Femur (tissue), 1 donor: ENCODE measurements at places on chromosomes 7 and 10.

DNA sequence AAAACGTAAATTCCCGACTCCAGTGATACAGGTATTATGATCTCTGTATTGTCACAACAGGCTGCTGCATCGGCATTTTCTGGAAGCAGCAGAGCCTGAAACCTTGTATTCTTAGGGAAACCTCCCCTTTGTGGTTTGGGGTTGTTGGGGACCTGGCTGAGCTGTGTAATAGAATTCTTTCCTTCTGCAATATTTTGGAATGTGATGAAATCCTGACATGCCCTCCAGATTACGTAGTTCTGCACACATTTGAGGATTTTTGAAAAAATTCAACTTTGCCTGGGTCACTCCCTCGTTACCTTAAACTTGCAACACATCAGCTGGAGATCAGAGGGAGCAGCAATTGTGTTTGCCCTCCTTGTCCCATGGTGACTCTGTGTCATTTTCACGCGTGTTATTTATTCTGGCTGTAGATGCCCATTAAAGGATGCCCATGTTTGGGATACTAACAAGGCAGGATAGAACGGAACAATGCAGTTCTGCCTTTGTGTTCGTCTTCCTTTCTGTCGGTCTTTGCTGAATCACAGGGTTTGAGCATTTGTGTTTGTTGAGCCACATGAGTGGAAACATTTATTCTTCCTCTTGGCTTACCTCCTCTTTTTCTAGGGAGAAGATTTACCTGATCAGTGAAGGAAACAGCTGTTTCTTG is 181.7 kb downstream of the TCF7L2 start:
- no peak for DNase-seq

DNA sequence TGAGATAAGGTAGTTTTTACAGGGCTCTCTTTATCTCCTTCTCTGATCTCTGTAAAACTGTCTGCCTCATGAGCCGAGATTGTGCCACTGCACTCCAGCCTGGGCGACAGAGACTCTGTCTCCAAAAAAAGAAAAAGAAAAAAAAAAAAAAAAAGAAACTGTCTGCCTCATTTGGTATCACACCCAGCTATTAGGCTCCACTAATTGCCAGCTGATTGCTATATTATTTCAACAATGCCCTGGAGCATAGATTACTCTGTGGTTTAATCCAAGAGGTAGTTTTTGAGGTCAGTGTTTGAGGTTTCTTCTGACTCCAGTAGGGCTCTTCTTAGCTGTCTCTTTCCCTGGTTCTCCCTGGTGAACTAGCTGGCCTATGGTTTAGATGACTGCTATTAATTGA is 268.1 kb upstream of the PLPP4 start:
- no peak for DNase-seq

DNA sequence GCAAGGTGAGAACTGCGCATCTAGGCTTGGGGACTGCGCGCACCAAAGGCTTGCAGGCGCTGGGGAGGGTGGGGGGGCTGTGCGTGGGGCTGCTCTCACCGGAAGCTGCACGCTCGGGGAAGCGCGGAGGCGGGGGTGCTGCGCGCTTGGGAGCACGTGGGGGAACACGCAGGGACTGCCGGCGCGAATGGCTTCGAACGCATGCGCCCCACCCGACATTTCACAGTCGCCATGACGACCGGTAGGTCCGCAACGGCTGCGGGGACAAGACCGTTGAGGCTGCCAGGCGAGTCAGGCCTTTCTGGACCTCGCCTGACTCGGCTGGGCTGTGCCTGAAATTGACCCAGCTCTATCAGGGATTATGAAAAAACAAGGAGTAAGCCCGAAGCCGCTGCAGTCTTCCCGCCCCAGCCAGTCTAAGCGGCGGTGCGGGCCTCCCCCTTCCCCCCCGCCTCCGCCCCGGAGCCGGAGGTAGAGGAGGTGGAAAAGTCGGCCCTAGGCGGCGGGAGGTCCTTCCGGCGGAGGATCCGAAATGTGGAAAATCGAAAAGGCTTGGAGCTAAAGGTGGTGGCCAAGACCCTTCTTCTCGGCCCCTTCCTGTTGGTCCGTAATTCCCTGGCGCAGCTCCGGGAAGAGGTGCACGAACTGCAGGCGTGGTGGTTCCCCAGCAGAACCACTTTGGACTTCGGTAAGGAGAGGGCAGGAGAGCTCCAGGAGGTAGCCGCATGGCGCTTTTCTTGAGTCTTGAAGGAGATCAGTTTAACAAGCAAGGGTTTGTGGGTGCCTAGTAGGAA is 34.9 kb upstream of the STEAP1 start:
- peak; percentile 62 for DNase-seq

- DNase-seq = no peak
Measured at GRCh38 chr7:27631391-27631790, 31.3 kb downstream of the HIBADH start.

GRCh38 chr7:28509251-28510025 is 97.1 kb downstream of the CREB5 start:
- DNase-seq = no peak

GRCh38 chr10:125482637-125483036 is 200.3 kb downstream of the TEX36 start:
- DNase-seq = no peak

DNA sequence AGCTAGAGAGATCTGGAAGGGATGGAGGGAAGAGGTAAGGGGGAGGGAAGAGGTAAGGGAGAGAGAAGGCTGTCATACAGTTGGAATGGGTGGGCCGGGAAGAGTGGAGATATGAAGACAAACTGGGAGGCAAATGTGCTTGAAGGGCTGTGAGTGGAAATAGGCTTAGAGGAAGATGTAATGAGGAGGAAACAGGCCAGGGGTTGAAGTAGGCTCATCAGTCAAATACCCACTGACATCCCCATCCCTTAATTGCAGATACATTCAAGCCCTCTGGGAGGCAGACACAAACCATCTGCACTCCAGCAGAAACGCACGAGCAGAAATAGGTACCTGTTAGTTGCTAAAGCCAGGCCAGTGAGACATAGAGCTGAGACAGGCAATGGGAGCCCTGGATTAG is 2.1 kb downstream of the SYNPO2L start:
- DNase-seq = no peak

DNA sequence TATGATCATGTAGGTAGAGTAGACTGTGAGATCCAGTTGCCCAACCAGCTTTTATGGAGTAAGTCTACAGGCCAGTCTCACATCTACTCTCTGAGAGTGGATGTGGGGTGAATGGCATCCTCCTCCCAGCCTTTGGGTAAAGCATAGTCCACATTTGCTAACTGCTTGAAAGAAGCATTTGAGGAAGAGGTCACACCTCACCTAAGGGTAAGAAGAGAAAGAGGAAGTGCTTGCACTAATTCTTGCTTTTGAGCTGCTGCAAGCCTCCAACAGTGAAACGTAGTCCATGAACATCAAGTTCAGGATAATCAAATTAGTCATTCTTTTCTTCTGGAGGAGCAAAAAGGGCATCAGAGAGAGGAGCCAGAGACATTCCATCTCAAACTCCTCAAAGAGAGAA is 93.9 kb upstream of the AGR3 start:
- DNase-seq = no peak

GRCh38 chr10:69201045-69201444 is 19.1 kb upstream of the HKDC1 start:
- no peak for DNase-seq

GRCh38 chr10:86506062-86506461 is 15.5 kb downstream of the WAPL start:
- no peak for DNase-seq

DNA sequence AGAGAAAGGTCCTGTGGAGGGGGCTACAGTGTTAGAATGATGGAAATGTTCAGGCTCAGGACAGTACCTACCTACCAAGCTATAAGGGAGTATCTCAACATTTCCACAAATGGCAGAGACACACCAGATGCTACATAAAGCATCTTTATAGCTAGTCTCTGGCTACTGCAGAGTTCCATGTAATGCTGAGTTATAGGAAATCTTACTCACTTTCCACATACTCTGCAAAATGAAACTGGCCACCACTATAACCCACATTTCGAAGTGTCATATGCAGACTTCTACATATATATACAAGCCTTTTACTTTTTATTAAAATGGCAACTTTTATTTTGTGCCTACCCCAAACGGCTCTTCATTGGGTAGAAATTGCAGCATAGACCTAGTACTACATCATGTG is 85.5 kb downstream of the FAS start:
- no peak for DNase-seq

DNA sequence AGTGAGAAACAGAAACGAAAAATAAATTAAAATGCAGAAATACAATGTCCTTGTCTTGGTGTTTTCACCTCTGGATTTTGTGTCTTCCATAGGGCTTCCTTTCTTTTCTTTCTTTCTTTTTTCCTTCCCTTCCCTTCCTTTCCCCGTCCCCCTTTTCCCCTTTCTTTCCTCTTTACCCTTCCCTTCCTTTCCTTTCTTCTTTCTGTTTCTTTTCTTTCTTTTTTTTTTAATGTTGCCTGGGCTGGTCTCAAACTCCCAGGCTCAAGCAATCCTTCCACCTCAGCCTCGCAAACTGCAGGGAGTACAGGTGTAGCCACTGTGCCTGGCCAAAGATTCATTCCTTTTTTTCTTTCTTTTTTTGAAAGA is 8.8 kb downstream of the ZNF853 start:
- DNase-seq = no peak

- no peak for DNase-seq
Measured at GRCh38 chr10:20093600-20093999, 277.4 kb downstream of the PLXDC2 start.

DNA sequence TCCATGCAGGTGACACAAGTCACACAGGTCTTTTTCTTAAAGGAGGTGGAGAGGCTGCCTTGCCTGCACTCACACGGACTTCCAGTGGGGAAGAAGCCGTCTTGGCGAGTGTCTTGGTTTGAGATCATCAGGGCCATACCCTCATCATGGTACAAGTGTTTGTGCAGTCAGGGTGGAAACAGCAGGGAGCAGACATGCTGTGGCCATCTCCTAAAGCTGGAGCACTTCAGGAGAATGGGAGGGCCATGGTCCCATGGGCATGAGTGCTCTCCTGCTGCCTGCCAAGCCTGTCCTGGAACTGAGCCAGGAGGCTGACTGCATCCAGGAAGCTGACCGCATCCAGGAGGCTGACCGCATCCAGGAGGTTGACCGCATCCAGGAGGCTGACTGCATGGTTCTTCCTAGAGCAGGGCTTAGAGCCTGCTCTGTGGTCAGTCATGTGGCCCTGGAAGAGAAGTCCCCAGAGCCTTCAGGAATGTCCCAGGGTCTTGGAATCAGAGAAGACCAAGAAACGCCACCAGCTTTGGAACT is 98.4 kb downstream of the ADARB2 start:
- DNase-seq = no peak

GRCh38 chr7:81439591-81439990 is 330.3 kb downstream of the HGF start:
- DNase-seq = no peak

GRCh38 chr10:42977032-42977416 is 99.8 kb upstream of the RET start:
- DNase-seq = peak; percentile 5

GRCh38 chr10:129322933-129323820 is 143.9 kb upstream of the MGMT start:
- DNase-seq = no peak

- peak; percentile 87 for DNase-seq
Measured at GRCh38 chr10:110006358-110007160, 1.2 kb upstream of the ADD3 start.

- no peak for DNase-seq
Measured at GRCh38 chr10:86958901-86959736, 720 bp downstream of the SNCG start.

GRCh38 chr10:71231206-71231605 is 18.8 kb downstream of the UNC5B start:
- DNase-seq = no peak

DNA sequence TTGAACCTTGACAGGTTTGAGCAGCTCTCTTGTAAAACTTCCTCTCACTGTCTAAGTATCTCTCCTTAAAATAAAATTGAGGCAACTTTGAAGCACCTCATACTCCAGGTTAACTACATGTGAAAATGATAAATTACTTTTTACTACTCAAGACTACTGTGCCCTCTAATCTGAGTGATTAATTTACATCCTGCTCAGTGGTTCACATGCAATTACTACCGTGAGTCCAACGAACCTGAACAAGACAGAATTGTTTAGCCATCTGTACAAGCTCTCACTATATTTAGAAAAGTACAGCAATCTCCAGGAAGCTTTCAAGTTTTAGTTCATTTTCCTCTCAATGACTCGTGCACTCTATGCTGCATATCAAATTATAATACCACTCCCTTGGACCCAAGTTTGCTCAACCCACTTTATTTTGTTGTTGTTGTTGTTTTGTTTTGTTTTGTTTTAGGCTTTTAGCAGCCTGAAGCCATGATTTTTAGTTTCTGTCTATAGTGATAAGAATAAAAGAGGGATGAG is 21.2 kb downstream of the PDE1C start:
- DNase-seq = no peak
